ENCODE measurements at places on chromosomes 2 and 18. TPM values are rescaled to one million over a fixed set of nuclear protein-coding genes. Genes with fewer than 3 reads are reported as not detected.
A peak's percentile ranks its signal among the peaks of the same experiment; 100 is the strongest.

DNA sequence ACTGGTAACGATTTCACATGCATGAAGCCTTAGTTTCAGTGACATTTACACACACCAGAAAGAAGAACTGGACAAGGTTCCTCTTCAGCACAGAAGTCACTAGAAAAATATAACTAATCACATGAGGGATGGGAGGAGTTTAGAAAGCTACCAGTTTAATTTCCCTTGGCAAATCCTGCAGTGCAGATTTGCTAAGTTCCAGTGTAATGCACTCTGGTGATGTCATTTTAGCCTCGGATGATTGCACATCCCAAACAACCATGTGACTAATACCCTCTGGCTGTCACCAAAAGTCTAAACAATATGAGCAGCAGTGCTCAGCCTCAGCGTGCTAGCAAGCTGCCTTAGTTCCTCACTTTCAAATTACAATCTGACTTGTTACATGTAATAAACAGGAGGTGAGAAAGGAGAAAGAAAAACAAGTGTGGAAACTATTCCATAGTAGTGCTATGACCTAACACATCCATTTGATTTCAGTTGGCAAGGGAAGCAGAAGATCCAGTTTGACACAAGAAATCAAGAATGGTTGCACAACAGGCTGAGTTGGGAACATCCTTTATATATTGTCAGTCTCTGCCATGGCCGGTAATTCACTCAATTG lies 35.3 kb upstream of the PPP1CB start:
- DNase-seq: no peak

GRCh38 chr18:21109936-21110712 lies 1.5 kb downstream of the ROCK1 start:
- no peak for DNase-seq

DNA sequence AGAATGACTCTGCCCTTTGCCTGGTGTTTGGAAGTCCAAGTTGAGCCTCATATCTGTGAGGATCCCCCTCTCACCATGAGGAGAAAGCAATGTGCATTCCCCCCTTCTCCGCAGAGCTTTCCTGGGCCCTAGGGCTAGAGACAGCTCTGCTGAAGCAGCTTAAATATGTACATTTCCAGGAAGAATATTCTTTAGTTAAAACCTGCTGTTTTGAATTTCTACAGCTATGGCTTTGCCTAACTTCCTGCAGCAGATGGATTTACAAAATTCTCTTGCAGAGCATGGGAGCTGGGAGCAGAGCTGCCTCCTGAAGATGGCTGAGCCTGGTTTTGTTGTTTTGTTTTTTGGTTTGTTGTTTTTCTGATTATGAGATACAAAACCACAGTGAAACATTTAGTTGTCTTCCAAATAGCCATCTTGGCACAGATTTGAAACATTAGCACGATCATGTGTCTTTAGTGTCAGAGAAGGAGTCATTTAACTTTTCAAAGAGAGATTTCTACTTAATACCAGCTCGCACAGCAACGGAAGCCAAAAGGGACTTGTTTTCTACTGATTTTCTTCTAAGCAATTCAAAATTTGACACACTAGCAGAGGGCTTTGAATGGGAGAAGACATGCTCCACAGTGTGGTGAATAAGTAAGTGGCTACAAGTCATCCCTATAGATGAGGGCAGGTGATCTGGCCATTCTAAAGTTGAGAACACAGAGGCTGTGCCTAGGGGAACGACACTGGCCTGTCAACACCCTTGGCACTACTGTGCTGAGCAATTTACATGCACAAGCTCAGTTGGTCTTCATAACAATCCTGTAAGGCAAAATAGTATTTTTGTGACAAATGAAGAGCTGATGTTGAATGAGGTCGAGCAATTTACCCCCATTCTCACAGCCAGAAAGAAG lies 222.6 kb downstream of the MREG start:
- no peak for DNase-seq

DNA sequence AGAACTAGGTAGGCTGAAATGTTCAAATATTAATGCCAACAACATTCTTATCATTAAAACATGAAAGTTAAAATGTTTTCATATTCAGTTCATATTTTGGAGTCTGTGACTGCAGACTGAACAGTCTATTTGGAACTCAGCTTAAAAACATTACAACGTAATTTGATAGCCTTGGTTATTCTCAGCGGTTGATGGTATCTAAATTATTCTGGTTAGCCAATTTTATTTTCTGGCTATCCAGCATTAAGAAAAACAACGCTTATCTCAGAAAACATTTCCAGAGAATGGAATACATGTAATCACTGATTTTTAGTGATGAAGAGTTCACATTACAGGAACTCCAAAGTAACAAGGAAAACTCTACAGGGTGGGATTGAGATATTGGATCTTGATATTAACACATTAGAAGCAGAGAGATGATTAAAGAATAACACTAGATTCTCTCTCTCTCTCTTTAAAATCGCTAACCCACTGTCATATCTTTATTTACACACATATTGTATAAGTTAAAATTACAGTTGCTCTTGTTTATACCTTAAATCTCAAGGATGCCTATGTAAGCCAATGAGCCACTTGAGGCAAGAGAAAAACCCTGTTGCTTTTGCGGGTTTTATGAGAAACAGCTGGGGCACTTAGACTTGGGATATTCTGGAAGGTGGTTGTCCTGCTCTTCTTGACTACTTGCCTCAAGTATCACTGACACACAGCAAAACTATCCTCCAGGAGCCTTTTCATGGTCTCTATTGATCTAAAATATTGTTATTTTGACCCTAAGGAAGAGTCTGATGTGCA lies 84.9 kb downstream of the ICOS start:
- no peak for DNase-seq

- DNase-seq: no peak
These were observed 14.2 kb downstream of the NAGK start for GRCh38 chr2:71082402-71083252.

- no peak for DNase-seq
These were observed 36.2 kb downstream of the DIPK1C start for GRCh38 chr18:74420926-74421325.

GRCh38 chr18:47772374-47773248 lies 157.8 kb downstream of the SMAD2 start:
- DNase-seq: peak; percentile 32

DNA sequence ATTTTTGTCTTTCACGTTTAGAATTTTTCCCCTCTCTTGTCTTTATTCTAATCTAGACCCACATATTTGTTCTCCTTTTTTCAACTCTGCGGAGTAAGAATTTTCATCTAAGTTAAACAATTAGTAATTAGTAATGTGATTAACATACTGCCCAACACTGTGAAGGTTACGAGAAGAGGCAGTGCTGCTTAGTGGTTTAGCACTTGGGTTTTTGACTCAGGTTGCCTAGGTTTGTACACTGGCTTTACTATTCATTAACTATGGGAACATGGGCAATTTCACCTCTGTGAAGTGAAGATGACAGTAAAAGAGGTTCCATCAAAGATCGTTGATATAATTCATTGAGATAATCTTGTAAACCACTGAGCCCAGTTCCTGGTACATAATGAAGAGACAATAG lies 82.2 kb upstream of the PNPT1 start:
- no peak for DNase-seq

- no peak for DNase-seq
These were observed 69.8 kb downstream of the MCFD2 start for GRCh38 chr2:46845542-46846486.

DNA sequence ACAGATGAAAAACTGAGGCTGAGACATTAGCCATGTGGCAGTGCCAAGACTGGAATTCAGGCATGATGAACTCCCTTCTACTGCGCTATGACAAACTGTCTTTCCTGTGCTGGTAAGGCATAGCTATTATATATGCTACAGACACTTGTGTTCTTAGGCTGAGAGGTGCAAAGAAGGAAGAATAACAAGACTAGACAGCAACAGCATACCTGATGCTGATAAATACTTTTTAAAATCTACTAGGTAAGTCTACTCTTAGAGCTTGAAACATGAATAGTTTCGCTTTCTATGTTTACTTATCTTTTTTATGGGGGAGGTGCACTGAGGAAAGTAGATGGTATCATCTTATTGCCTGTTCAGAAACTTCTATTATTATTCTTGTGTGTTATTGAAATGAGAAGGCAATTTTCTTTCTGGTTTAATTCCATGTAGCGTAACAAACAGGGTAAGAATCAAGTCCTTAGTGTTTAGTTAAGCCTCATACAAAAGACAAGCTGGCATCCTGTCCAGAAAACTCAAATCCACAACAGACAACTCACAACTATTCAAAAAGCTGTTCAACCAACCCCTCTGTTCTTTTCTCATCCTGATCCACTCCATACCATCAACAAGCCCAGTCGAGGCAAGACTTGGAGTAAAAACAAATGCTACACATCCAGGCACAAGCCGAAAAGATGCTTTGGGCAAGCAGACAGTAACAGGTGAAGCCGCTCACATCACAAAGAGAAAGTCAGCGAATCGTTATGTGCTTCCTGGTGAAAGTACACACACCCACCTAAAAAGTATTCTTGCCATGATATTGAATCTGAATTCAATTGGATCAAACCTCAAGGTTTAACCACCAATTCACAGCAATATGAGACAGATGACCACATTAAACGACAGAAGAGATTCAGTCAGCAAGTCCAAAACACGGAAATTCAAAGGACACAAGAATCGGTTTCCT lies 1.5 kb downstream of the TTC32 start:
- DNase-seq: peak; percentile 69

DNA sequence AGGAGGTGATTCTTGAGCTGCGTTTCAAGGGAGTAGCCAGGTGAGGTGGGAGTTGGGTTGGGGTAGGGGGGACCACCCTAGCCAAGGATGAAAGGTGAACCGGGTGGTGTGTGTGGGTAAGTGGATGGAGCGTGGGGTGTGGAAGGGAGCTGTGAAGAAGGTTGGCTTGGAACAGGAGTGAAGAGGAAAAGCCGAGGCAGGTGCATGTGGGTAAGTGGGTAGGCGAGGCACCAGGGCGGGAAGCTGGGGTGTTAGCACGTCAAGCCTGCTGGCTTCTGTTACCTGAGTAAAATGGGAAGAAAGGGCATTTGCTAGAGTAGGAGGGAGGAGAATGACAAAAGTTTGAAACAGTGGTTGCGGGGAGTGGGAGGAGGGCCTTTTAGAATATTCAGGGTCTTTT lies 31.6 kb downstream of the TANC1 start:
- no peak for DNase-seq

GRCh38 chr18:995629-996028 lies 91.0 kb downstream of the ADCYAP1 start:
- no peak for DNase-seq

DNA sequence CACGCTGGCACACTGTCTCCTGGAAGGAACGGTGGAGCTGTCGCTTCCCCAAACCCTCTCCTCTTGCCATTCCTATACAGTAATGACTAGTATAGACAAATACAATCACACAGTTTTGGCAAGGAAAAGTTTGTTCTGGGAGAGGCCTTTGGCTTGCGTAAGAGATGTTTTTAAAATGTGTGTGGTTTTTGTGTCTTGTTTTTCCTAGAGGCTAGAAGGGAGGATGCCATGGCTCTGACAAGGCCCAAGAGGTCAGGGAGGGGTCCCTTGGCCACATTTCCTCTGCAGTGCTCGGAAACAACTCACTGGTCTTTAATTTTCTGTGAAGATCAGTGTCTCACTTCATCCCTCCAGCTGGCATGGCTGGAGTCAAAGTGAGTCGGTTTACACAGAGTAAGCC lies 195.9 kb downstream of the SH3RF3 start:
- DNase-seq: no peak

DNA sequence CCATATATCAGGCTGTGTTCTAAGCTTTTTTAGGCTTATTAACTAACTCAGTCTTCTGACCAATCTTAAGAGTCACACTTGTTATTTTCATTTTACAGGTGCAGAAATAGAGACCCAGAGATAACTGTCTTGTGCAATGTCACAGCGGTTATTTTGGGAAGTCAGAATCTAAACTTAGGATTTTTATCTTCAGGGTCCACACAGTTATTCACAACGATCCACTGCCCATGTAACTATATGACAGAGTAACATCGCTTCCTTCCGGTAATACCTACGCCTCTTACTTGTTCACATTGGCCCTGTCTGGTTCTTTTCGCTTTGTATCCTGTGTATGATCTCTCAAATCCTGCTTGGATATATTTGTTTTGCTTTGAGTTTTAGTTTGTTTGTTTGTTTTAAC lies 631.7 kb downstream of the LRP1B start:
- no peak for DNase-seq

GRCh38 chr2:207784898-207785297 lies 15.2 kb upstream of the FZD5 start:
- DNase-seq: no peak

DNA sequence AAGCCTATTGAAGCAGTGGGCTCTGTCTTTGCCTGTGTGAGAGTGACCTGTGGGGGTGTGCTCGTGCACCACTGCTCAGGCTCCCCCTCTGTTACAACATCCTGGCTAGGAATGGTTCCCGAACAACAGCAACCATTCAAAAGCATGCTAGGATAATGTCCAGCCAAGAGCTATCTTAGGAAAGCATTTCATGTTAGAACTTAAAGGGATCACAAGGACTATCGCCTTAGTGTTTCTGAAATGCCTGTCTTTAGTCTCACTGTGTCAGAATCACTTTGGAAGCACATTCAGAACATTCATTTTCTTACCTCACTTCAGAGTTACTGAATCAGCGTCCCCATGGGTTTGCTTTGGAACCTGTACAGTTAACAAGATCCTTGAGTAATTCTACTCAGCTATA lies 134.9 kb upstream of the DSEL start:
- DNase-seq: no peak

Gene UGT1A5
- polyA plus RNA-seq: not detected

Gene TCF7L1
- polyA plus RNA-seq: not detected

Gene PARD6G
- polyA plus RNA-seq: 0.48 TPM

Gene C18orf54
- 1.8 TPM for polyA plus RNA-seq

Gene SPP2
- not detected for polyA plus RNA-seq

Gene MC5R
- polyA plus RNA-seq: not detected

Gene HK2
- polyA plus RNA-seq: 2.7 TPM

Gene PIEZO2
- not detected for polyA plus RNA-seq

Gene GALR1
- polyA plus RNA-seq: not detected
